ENCODE measurements at places on chromosomes 16 and 17.

- no peak for DNase-seq
Observed at GRCh38 chr17:62631086-62631935, 3.8 kb downstream of the MRC2 start.

DNA sequence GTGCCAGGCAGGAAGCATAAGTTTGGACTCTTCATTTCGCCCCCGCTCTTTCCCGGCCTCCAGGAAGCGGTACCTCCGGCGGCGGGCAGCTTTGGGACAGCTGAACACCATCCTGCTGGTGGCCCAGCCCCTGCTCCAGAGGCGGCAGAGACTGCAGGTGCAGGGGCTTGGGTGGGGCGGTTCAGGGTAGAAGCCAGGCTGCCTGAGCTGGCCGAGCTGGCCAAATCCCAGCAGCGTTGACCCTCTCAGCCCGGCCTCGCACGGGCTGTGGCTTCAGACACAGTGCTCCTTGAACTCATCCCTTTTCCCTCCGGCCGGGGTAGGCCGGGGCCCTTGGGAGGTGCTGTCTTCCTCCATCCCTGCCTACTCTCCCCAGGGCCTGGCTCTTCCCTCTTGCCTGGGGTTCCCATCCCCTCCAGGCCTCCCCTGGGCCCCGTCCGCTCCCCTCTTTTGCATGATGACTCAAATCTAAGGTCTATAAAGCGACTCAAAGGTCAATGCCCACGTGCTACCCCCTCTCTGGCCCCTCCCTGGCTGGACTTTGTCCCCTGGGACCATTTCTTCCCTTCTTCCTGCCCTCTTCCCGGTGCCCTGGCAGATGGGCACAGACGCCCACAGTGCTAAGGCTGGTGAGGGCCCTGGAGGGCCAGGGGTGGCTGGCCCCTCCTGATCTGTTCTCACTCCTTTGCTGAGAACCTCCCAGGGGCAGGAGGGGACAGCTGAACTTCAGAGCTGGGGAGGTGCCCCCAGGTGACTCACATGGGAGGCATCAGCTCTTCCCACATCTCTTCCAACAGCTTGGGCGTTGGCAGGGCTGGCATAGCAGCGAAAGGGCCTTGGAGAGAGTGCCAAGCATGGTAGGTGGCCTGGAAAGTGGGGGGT is 22.7 kb downstream of the MYO15B start:
- no peak for DNase-seq

DNA sequence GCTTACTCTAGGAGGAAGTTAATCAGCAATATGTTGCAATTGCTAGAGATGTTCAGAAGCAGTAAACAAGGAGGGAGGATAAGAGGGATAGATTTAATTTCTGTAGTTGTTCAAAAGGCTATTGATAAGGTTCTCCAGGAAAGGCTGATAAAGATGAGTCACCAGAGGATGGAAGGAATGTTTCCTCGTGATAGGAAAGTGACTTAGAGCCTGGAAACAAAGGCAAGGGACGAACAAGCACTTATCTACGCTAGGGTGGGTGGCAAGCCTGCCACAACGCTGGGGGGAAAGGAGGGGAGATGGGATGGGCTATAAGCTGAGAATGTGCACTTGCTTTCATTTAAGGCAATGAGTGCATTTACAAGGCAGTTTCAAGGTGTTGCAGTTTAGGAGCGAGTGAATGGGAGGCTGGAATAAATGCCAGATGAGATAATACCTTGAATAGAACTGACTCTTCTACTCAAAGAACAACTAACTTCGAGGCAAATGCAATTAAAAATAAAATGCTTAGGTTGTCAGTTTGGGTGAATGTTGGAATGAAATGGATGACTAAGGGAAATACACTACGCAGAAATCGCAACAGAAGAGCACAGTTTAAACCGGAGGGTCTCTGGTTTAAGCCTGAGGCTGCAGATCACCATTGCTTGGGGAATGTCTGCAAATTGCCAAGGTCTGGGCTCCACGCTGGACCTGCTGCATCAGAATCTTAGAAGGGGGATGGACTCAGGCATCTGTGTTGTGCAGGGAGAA is 76.0 kb upstream of the RBBP6 start:
- DNase-seq, result no peak

DNA sequence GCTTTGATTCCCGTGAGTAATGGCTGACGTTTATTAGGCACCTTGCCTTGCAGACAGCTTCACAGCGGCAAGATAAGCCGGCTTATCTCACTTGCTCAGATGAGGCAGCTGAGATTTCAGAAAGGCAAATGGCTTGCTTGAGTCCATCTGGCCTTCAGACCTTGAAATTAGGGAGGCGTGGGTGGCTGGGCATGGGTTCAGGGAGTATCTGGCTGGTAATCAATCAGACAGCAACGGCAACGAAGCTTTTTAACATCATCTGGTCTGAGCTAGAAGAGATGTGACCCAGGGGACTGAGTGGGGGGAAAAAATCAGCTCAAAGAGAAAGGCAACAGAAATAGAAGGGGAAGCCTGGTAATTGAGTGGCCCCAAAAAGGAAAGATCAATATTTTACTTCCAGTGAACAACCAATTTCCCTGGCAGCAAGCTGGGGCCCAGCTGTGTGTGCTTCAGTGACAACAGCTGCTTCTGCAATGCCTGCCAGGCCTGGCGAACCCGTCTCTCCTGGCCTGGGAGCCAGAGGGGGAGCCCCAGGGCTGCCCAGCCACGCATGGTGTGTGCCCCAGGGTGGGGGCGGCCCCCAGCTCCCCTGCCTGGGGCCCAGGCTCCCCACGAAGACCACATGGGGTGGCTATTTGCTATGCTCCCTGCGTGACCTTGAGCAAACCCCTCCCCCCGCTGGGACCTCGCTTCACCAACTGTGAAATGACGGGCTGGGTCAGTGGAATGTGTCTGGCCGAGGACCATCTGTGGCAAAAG is 34.0 kb downstream of the RAB11FIP4 start:
- no peak for DNase-seq

DNA sequence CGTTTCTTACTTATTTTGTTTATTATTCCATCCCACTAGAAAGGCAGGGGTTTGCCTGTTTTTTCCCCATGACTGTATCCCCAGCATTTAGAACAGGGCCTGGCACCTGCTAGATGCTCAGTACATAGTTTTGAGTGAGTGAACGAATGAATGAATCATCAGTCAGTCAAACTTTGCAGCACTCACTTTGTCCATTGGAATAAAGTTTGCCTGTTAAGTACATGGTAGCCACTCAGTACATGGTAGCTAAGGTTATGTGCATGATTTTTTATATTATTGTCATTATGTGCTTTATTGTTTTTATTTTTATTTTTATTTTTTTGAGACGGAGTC is 88.5 kb downstream of the CMIP start:
- no peak for DNase-seq

GRCh38 chr17:45425125-45425983 is 7.3 kb downstream of the ARHGAP27 start:
- peak; percentile 14 for DNase-seq

DNA sequence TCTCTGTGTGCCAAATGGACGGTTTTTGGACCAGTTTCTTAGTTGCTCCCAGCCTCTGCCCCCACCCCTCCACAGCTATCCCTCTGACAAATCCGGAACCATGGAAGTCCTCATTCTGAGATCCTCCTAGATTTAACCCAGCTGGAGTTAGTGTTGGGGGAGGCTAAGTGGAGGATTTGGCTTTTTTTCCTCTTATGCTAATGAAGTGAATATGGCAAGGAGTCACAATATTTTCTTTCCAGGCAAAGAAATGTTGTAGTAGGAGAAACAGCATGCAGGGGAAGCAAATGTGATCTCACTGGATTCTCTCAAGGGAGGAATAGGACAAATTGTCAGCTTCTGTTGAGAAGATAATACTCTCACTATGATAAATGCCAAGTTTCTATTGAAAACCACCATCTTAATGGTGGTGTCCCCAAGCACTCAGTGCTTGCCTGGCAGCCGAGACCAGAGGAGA is 159.5 kb downstream of the MSI2 start:
- DNase-seq, result no peak

DNA sequence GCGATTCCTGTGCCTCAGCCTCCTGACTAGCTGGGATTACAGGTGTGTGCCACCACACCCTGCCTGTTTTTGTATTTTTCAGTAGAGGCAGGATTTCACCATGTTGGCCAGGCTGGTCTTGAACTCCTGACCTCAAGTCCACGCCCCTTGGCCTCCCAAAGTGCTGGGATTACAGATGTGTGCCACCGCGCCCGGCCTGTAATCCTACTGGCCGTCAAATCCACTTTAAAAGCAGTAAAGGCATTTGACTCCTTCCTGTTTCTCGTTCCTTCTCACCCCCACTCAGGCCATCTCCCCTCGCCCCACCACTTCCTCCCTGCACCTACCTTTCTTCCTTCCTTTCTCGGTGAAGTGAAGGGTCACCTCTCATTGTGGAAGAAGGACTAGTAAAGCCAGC is 69.4 kb upstream of the CREBBP start:
- no peak for DNase-seq

GRCh38 chr16:22250522-22250921 is 44.4 kb downstream of the EEF2K start:
- no peak for DNase-seq

DNA sequence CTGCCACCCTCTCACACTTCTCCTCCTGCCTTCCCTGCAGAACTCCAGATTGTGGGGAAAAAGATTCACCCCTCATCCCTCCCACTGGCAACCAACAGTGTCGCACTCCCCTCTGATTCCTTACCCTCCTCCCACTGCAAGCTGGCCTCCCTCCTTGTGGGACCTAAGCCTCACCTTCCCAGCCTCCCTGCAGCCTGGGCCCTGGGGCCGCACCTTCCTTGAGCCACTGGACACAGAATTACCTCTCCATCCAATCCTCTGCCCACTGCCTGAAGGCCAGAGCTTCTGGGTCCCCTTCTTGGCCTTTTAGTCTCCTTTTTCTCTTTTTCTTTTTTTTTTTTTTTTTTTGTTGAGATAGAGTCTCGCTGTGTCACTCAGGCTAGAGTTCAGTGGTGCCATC is 33.9 kb downstream of the NGFR start:
- no peak for DNase-seq

GRCh38 chr17:47785538-47786123 is 36.0 kb downstream of the OSBPL7 start:
- no peak for DNase-seq

- no peak for DNase-seq
Observed at GRCh38 chr16:66041907-66042306, 324.6 kb upstream of the CDH5 start.

DNA sequence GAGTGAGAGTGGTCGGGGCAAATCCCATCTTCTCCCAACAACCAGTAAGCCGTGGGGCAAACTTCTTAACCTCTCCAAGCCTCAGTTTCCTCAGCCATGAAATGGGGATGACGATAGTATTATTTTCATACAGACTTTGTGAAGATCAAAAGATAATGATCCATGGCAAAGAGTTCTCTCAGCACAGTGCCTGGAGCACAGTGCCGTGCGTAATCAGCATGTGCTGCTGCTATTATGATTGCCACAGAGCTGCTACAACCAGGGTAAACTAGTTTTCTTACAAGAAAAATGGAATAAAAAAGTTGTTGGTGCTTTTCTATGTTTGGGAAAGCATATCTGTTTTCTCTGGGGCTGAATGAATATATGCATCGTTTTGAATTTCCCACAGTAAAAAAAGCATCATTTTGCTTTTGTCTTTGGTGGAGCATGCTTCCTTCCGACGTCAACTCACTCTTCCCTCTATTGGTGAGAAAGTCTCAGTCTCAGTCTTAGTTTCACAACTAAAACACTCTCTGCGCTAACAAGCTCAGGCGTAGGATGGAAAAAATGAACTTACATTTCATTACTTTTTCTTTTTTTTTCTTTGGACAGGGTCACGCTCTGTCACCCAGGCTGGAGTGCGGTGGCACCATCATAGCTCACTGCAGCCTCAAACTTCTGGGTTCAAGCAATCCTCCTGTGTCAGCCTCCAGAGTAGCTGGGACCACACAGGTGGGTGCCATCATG is 37.2 kb downstream of the CDK5R1 start:
- no peak for DNase-seq

DNA sequence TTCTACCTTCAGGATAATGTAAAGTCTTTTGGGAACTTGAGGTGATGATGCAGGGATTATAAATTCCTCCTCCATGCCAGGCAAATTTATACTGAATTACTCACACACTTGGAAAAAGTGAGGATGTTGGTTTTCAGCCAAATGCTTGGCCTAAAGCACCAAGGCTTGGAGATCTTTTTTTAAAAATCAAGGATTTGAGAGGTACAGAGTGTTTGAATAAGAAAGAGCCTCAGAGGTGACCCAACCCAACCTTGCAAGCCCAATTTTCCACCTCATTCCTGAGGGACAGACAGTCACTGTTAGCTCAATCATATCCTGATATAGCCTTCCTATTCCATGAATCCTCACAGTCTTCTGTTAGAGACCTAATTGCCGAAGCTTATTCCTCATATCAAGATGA is 14.0 kb downstream of the GRIN2A start:
- DNase-seq, result no peak

DNA sequence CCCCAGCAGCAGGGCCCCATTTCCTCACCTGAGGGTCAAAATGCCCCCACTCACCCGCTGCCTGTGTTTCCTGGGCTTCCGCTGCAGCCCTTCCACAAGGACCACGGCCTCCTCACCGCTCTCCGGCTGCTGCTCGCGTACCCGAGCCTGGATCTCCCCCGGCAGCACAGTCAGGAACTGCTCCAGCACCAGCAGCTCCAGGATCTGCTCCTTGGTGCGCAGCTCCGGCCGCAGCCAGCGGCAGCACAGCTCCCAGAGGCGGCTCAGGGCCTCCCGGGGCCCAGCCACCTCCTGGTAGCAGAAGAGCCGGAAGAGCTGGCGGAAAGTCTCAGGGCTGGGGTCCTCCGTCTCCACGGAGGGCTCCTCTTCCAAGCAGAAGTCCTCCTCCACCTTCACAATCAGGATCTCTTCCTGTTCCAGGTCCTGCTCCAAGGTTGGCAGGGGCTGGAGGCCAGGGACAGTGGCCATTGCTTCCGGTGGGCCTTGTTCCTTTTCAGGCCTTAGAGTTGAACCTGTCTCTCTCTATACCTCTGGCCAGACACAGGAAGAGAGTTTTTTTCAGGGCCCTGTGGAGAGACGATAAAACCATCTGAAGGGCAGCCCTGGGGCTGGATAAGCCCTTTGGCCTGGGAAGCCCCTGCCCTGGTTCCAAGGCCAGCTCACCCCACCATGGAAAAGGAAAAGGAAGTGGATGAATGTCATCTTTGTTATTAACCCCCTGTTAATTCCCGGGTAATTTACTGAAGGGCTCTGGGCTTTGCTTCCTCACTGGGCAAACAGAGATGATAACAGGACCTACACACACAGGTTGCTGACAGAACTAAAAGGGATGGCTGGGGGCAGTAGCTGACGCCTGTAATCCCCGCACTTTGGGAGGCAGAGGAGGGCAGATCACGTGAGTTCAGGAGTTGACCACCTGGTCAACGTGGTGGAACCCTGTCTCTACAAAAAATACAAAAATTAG is 1.2 kb downstream of the ZNF500 start:
- no peak for DNase-seq

- no peak for DNase-seq
Observed at GRCh38 chr16:58317608-58318152, 22.9 kb upstream of the PRSS54 start.

DNA sequence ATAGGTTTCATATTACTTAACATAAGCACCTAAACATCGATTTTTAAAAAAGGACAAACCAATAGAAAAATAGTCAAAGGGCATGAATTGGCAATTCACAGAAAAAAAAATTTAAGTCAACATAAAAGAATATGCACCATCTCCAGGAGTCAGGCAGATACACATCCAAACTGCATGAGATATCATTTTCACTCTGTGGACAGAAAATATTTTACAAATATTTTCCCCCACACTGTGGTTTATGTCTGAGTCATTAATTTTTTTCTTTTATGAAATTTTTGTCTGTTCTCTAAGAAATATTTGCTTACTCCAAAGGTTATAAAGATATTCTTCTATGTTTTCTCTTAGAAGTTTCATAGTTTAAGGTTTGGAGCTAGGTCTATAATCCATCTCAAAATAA is 74.4 kb upstream of the DNAH17 start:
- DNase-seq, result no peak
